ENCODE measurements at places on chromosomes 2 and 18.

- DNase-seq: no peak
These were observed 25.7 kb downstream of the SULT1C4 start for GRCh38 chr2:108403494-108403893.

- DNase-seq: no peak
These were observed 38.2 kb upstream of the LYPD6B start for GRCh38 chr2:149000158-149000938.

GRCh38 chr2:73142937-73143336, 30.2 kb upstream of the RAB11FIP5 start:
- no peak for DNase-seq

GRCh38 chr18:48388478-48388877, 20.7 kb downstream of the ZBTB7C start:
- no peak for DNase-seq

DNA sequence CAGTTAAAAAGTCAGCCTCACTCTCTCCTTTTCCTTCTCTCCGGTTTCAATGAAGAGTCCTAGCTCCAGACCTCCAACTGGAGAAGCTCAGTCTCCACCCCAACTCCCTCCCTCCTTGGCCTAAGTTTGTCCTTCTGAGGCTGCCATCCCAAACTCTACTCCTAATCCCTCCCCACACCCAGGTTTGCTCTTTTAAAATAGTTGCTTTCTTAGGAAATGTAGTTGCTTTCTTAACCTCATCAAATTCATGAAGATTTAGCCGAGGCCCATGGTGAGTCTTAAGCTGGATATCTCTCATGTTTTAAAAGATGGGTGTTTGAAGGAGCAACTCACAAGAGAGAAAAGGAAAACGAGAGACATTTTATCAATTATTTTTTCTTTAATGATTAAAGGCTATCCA, 937 bp upstream of the LANCL1 start:
- no peak for DNase-seq

GRCh38 chr2:157698430-157698829, 69.8 kb upstream of the ACVR1C start:
- no peak for DNase-seq

All from NCI-H1105 (cell line).